ENCODE measurements at places on chromosomes 5 and 9.

GRCh38 chr9:136978865-136979544 lies 1.7 kb downstream of the PTGDS start:
- DNase-seq: no peak

- no peak for DNase-seq
Observed at GRCh38 chr5:149455889-149456409, 76.9 kb upstream of the IL17B start.

DNA sequence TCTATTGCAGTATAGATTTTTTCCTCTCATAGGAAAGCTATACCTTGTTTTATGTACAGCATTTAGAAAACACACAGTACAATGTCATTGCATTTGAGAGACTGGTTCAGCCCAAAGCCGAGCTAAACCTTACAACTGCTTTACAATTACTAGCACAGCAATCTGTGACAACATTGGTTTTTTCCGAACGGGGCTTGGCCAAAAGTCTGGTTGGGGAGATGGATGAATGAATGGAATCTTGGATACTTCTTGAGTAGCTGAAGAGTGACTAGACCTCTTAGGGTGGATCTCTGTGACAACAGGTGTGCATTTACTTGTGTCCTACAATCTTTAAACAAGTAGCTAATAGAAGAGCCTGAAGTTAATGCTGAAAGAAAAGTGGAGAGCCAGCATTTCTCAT lies 1.2 kb downstream of the SGCD start:
- peak; percentile 36 for DNase-seq

- no peak for DNase-seq
Observed at GRCh38 chr9:126504977-126505455, 108.7 kb upstream of the LMX1B start.

DNA sequence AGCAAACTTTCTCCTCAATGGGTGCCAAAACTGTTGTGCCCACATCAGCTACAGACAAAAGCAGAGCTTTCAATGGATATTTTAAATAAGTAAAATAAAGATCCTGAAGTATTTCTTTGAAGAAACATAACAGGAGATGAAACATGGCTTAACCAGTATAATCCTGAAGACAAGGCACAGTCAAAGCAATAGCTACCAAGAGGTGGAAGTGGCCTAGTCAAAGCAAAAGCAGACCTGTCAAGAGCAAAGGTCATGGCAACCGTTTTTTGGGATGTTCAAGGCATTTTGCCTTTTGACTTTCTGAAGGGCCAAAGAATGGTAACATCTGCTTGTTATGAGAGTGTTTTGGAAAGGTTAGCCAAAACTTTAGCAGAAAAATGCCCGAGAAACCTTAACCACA lies 77.9 kb downstream of the ANXA1 start:
- no peak for DNase-seq

- DNase-seq: no peak
Observed at GRCh38 chr5:58847041-58847440, 264.2 kb downstream of the RAB3C start.

DNA sequence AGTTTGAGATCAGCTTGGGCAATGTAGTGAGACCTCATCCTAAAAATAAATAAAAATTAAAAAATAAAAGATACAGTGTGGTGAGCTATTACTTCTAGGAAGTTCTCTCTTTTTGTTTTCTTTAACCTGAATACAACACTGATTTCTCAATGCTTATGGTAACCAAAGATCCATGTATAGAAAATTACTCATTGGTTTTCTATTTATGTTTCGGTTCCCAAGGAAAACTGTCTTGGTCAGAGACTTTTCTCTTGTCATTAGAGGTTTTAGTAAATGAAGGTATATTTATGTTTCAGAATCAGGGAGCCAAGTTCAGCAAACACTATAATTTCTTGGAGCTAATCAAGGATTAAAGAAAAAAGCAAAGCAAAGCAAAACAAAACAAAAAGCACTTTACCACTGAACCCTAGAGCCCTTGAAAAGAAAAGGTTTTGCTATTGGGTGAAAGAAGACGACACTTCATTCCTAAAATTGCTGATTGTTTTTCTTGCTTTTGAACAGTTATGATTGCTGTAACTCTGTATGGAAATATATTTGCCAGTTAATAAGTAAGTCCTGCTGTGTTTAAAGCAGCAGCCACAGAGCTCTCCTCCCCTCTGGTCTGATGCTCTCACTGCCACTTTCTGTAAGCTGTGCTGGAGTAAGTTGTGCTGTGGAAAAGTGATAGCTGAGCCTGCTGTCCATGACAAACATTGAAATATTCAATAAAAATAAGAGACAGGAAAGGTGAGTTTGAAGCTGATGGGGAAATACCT lies 298.2 kb downstream of the CD180 start:
- DNase-seq: peak; percentile 47

GRCh38 chr9:86287013-86287412 lies 4.7 kb upstream of the ISCA1 start:
- peak; percentile 29 for DNase-seq

- peak; percentile 35 for DNase-seq
Observed at GRCh38 chr5:97135868-97136267, 6.5 kb downstream of the LIX1 start.
